Peyer's patch (tissue), 4 donors: ENCODE measurements at places on chromosomes 1 and 21.

DNA sequence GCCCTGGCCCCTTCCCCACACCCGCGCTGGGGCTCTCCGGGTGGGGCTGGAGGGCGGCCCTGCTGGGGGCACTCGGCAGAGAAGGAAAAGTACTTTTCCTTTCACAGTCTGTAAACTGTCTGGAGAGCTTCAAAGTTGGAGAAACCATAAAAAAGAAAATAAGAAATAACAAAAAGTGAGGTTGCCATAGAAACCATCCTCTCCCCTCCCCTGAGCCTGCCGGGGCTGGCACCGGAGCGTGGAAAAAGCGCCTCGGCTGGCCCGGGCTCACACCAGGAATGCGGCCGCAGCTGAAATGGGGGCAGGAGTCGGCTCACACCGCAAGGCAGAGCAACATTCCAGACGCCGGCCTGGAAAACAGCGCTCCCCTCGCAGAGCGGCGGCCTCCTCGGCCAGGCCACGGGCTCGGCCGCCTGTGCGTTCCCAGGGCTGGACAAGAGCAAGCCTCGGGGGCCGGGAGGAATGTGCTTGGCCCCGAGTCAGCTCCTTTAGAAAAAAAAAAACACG, 69.2 kb downstream of the MORN1 start:
- DNase-seq = no peak

DNA sequence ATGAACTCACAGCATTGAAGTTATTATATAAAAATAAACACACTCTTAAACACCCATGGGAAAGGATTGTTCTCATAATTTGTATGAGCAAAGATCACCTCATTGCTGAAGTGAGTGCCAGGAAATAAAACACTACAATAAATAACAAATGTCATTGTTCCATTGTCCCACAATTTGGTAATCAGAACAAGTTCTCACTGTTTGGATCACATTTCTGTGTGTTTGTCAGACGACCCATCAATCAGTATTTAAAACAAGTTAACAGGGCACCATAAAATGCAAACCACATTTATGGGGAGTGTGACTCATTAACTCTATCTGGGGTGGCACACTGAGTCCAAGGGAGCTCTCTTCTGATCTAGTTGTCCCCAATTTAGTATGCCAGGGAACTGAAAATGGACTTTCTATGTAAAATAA, 124.5 kb downstream of the PTPRC start:
- DNase-seq = no peak

- DNase-seq = no peak
These were observed 47.9 kb upstream of the ADGRL2 start for GRCh38 chr1:81752840-81753239.

DNA sequence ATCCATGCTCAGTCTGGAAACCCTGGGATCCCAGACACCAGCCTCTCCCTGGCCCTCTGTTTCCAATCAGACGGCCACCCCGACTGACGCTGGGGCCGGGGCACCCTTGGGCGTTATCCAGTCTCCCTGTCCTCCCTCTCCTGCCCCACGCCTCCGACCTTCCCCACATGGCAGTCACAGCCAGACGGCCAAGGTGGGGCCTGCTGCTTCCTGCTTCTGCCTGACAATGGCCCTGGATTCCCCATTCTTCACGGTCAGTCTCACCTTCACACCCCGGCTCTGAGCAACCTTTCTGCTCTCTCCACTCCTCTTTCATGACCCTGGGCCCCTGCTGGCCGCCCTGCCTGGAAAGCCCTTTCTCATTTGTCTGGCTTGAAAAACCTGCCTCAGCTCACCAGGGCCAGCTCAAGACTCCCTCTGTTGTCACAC, 6.6 kb downstream of the GNG4 start:
- peak; percentile 44 for DNase-seq

GRCh38 chr1:143553627-143554026, 418.2 kb downstream of the FAM72C start:
- DNase-seq = no peak

- DNase-seq = no peak
These were observed 869.8 kb upstream of the B3GALT2 start for GRCh38 chr1:194056169-194056568.

DNA sequence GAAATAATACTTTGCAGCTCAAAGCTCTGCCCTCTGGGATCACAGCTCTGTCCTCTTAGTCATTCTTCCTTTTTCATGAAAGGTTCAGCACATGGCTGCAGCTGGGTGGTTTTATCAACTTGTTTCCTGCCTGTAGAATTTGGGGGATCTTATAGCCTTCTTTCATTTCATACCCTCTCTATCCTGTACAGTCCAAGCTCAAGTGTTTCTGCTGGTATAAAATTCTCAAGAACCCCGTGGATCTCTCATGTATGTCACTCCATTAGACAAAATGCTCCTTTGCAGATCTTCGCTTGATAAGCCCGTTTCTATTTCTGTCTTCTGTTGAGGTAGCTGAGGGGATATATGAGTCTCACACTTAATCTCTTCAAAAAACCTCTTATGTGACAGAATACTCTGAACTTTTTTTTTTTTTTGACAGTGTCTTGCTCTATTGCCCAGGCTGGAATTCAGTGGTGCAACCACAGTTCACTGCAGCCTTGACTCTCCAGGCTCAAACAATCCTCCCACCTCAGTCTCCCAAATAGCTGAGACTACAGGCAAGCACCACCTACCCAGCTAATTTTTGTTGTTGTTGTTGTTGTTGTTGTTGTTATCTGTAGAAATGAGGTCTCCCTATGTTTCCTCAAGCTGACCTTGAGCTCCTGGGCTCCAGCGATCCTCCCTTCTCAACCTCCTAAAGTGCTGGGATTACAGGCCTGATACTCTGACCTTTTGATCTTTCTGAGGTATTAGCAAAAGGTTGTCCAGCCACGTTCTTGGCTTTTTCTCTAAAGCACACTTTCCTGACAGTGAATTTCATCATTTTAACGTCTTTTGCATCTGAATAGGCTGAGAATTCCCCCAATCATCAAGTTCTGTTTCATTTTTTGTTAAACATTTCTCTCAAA, 24.6 kb upstream of the COL9A2 start:
- no peak for DNase-seq

- no peak for DNase-seq
These were observed 26.5 kb downstream of the CDCP2 start for GRCh38 chr1:54126271-54126815.

GRCh38 chr1:113217447-113218208, 144.6 kb downstream of the LRIG2 start:
- DNase-seq = peak; percentile 68

GRCh38 chr1:91490501-91490900, 10.2 kb upstream of the CDC7 start:
- no peak for DNase-seq

DNA sequence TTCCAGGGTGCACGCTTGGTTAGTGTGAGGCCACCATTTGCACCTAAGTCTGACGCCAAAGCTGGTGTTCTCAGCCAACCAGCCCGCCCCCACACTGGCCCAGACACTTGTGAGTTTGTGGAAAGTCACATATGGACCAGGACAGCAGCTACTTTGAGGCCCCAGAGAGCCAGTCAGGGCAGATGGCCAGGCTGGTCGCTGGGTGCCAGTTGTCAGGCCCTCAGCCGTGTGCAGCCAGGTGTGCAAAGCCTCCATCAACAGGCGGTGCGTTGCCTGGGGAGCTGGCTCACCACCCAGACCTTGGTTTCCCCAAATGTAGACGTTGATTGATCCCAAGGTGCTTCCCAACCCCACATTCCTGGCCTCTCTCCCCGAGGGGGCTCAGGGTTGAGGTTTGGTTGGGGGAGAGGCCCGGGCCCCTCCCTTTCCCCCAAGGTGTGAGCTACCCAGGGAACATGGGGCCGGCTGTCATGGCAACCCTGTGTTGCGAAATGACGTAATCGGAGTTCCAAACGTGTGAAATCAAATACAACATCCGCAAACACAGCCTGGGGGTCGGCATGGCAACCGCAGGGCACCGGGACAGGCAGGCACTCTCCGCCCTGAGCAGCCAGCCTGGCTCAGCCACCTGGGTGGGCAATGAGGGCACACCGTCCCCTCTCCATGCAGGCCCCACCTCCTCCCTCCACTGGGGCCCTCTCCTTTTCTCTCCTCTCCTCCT, 42.2 kb upstream of the WNT4 start:
- no peak for DNase-seq

DNA sequence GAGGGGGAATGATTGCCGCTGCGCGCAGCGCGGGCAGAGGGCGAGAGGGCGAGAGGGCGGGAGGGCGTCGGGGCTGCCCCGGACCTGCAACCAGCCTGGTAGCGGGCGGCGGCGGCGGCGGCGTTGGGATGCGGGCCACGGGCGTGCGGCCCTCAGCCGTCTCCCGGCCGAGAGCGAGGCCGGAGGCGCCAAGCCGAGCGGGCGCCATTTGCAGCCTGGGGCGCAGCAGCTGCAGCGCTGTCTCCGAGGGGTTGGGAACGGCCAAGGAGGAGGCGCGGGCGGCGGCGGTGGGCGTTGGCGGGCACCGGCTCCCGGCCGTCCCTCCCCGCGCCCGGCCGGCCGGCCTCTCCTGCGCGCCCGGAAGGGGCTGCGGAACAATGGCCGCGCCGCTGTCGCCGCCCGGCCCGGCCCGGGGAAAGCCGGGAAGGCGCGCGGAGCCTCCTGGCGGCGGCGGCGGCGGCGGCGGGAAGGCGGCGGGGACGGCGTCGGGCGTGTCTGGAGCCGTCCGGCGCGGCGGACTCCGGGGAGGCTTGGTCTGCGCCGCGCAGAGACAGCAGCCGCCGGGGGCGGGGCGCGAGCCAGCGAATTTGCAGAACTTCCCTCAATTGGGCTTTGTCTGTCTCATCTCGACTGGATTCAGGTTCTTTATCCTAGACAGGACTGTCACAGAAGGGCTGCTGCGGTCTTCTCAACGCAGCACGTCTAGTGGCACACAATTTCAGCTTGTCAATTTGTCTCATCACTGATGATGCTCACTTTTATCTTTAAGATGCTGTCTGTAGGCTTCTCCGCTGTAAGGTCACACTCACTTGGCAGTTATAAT, 35.7 kb downstream of the ZBTB8B start:
- DNase-seq = peak; percentile 78

- no peak for DNase-seq
These were observed 8.3 kb downstream of the IL24 start for GRCh38 chr1:206905295-206906164.

- no peak for DNase-seq
These were observed 6.3 kb upstream of the PADI1 start for GRCh38 chr1:17198476-17199258.

DNA sequence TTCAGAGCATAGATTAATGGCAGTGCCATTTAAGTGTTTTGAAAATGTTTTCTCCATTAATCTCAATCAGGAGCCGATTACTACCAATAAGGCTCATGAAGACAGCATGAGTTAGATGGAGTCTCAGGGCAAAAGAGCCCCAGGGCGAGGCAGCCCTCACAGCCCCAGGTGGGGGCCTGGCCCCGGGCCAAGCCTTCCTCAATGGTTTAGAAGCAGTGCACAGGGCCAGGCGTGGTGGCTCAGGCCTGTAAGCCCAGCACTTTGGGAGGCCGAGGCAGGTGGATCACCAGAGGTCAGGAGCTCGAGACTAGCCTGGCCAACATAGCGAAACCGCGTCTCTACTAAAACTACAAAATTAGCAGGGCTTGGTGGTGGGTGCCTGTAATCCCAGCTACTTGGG, 348.1 kb upstream of the VAMP3 start:
- peak; percentile 40 for DNase-seq

GRCh38 chr1:227999056-227999930, 7.5 kb upstream of the WNT3A start:
- DNase-seq = peak; percentile 71

DNA sequence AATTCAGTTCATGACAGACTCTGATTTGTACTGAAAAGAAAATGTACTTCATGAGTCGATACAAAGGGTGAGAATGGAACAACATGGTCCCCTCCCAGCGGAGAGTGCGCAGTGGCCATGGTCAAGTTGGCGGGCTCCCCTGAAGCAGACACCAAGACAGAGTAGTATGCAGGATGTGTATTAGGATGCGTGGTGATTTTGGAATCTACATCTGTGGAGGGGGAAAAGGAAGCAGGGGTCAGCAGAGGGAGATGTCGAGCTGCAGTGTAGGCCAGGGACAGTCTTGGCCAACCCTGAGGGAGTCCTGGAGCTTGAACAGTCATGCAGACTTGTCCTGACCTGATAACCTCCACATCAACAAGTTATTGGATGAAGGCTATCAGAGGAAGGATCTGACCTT, 481.0 kb downstream of the OMA1 start:
- DNase-seq = no peak

DNA sequence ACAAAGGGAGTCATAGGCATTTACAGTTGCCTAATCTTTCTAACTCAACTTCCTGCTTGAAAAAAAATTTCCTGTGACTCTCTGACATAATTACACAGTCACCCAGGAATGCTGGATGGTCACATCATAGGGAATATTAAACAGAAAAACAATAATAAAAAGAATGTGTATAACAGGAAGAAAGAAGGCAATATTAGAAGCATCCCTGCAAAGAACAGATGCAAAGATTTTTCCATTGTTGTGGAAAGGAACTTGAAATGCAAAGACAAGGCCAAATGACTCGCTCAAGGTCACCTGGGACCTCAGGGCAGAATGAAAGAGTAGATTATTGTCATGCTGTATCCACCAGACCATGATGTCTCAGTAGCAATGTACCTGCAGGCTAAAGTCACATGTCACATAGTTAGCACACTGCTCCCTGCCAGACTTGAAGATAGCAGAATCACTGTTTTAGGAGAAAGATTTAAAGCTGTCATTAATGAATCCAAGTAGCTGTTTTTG, 184.3 kb downstream of the CYYR1 start:
- no peak for DNase-seq

DNA sequence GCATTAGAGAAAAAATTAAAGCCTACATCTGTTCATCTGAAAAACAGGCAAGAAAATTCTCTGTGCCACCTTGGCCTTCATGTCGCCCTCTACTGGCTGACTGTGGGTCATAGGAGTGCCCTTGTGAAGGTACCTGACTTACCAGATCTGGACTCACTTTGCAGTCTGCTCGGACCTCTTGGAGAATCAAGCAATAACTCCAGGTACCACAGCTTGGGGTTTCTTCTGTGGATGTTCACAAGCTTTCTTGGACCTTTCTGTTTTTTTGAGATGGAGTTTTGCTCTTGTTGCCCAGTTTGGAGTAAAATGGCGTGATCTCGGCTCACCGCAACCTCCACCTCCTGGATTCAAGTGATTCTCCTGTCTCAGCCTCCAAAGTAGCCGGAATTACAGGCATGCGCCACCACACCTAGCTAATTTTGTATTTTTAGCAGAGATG, 2.4 kb upstream of the PRAMEF18 start:
- no peak for DNase-seq

DNA sequence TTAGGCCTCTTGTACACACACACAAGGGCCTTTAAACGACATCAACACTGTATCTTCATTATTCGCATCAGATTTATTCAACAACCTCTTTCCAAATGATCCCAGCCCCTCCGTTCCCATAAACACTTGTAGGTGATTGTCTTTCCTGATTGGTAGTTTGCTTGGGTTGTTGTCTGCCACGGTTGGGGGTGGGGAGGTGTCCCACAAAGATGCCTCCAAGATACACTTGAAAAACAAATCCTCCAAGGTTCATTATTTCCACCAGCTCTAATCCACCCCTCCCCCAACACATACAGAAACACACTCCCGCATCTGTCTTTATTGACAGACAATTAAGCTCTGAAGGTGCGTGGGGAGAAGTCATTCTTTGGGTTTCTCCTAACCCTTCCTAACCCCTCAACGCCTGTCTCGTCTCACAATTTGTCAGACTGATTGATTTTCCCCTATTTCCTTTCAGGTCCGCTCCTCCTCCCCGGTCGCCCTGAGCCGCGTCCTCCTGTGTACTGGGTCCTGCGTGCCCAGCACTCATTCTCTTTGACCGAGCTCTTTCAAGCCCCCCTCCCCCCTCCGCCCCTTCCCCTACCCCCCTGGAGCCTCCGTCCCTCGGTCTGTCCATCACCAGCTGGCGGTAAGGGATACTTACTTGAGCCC, 1.4 kb downstream of the WDR26 start:
- no peak for DNase-seq
